ENCODE measurements at places on chromosomes 5 and 9. TPM values are rescaled to one million over a fixed set of nuclear protein-coding genes. Genes with fewer than 3 reads are reported as not detected.

DNA sequence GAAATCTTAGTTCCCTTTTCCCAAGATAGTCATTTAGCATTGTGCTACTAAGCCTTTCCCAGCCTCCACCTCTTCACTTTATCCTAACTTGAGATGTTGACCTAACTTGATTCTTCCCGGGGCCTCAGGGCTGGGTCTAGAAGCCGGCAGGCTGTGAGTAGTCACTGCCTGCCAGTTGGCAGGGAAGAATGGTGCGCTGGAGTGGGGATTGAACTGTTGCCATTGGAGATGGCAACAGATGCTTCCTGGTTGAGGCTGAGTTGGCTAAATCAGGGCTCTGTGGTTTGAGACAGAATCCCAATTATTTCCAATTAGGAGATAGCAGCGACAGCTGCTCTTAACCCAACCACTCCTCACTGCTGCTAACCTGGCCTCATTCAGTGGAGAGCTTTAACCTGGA, 343.1 kb downstream of the BRINP1 start:
- DNase-seq = peak; percentile 71

DNA sequence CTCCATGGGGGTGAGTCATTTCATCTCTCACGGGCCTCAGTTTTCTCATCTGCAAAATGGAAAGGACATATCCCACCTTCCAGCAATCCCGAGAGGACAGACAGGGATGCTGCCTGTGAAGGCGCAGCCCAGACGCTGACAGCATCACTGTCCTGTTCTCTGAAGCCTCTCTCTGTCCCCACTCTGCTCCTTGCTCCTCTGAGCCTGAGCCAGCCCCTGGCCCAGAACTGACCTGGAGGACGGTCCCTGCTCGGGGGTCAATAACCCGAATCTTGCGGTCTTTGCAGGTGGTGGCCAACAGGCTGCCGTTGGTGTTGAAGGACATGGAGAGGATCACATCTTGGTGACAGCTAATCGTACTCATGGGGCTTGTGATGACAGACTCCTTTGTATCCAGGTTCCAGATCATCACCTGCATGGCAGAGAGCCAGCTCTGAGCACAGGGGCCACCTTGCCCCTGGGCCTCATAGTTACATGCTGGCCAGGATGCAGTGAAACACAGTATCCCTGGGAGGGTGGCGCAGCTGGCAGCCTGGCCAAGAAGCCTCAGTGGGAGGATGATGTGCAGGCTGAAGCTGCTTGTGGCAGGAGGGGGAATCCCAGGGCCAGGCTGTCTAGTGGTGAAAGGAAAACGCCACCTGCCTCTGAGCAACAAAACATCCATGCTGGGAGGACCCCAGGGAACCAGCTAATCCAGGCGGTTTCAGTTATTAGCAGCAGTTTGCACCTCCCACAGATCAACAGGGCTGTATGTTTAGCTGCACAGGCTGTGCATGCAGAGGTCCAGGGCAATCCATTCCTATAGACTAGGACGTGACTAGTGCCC, 14.0 kb upstream of the TRIM14 start:
- no peak for DNase-seq

The FOXD4L3 gene
- total RNA-seq = not detected

DNA sequence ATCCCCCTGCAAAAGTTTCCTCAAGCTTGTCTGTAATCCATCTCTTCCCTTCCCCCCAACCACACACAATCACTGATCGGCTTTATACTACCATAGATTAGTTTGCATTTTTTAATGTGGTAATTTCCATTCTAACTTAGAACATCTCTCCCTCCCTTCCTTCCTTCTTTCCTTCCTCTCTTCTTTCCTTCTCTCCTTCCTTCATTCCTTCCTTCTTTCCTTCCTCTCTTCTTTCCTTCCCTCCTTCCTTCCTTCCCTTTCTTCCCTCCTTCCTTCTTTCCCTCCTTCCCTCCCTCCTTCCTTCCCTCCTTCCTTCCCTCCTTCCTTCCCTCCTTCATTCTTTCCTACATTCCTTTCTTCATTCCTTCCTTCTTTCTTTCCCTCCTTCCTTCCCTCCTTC, 166.2 kb upstream of the MSX2 start:
- DNase-seq = no peak

All from M059J (cell line).